ENCODE measurements at places on chromosomes 13 and 19.

DNA sequence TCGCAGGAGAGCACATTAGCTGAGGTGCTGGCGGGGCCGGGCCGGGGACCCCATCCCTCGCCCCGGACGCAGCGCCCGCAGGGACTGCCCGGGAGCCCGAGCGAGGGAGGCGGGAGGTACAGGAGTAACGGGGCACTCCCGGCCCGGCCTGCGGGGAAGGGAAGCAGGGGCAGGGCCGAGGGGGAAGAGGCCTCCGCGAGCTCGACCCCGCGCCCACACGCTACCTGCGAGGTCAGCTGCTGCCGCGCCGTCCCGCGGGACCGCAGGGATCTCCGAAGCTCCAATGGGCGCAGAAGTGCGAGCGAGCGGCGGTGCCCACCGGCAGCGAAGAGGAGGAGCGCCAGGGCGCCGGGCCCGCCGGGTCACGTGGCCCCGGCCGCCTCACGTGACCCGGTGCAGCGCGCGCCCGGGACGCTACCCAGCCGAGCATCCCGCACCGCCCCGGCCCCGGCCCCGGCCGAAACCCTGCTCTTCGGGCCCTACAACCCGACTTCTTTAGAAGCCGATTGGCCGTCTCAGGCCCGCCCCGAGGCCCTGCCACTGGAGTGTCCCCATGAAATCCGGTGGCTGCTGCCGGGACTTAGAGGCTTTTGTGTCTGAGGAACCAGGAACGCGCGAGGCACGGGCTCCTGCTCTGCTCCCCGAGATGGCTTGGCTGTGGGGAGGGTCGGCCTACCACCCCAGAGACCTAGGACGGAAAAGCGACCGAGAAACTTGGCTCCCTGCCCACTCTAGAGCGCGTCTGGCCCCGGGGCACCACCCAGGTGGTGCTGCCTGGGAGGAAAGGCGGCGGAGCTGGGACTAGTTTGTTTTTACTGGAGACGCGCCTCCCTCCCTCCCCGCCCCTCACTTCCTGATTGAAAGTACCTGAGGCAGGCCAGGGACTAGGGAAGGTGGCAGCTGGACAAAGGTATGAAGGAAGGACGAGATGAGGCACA lies at the start of gene RCBTB1:
TSS of gene RCBTB1 (minus strand) at position 339 of the 938 bp plus-strand sequence. CDS start 18,279 bp downstream, outside the sequence.
- peak; percentile 70 for DNase-seq

- DNase-seq: peak; percentile 84
Measured at GRCh38 chr19:19488875-19489690, 26.3 kb downstream of the TSSK6 start.

GRCh38 chr13:66972659-66973058 lies 257.5 kb downstream of the PCDH9 start:
- no peak for DNase-seq

DNA sequence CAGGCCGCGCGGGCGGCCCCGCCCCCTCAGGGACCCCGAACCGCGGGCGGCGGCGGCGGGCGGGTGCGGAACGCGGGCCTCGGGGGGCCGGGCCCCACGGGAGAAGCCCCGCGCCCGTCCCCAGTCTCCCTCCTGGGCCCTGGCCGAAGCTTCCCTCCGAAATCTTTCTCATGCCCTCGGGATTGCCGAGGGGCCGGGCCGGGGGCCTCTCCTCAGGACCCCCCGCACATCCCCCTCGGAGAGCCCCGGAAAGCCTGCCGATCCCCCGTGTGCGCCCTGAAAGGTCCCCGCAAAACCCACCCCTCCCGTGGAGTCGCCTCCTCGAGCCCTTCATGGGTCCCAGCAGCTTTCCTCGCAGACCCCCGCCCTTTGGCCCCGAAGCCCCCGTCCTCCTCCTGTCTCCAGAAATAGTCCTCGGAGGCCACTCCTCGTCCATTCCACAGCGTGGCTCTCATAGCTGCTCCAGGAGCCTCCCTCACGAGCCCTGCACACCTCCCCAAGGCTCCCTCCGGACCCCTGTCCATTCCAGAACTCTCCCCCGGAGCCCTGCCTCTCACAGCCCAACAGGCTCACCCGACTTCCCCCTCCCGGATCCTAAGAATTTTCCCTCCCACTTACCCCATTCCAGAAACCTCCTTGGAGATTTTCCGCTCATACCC lies 555 bp downstream of the SAMD4B start:
- DNase-seq: no peak

GRCh38 chr13:39039041-39039440 lies 785 bp downstream of the NHLRC3 start:
- DNase-seq: no peak

- no peak for DNase-seq
Measured at GRCh38 chr13:40922437-40923040, 96.6 kb downstream of the ELF1 start.

- no peak for DNase-seq
Measured at GRCh38 chr13:50441130-50441529, 402.4 kb downstream of the DLEU7 start.

DNA sequence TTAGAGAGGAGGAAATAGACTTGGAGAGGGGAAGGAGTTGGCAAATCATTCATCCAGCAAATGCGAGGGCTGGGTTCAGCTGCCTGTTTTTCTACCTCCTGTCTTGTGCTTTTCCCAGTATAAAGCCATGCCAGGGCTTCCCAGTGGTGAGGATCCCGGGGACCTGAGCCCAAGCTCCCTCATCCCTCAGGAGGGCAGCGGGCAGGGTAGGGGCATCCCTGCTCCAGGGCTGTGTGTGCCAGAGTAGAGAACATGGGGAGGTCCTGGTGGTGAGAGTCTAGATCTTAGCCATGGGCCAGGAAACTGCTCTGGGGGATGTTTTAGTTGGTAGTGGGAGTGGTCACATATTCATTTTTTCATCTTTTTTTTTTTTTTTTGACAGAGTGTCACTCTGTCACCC lies 43.6 kb downstream of the GPR12 start:
- DNase-seq: no peak

- no peak for DNase-seq
Measured at GRCh38 chr19:2121416-2122051, 24.8 kb downstream of the IZUMO4 start.

GRCh38 chr19:39054091-39054470 lies 21.7 kb upstream of the FBXO27 start:
- no peak for DNase-seq

DNA sequence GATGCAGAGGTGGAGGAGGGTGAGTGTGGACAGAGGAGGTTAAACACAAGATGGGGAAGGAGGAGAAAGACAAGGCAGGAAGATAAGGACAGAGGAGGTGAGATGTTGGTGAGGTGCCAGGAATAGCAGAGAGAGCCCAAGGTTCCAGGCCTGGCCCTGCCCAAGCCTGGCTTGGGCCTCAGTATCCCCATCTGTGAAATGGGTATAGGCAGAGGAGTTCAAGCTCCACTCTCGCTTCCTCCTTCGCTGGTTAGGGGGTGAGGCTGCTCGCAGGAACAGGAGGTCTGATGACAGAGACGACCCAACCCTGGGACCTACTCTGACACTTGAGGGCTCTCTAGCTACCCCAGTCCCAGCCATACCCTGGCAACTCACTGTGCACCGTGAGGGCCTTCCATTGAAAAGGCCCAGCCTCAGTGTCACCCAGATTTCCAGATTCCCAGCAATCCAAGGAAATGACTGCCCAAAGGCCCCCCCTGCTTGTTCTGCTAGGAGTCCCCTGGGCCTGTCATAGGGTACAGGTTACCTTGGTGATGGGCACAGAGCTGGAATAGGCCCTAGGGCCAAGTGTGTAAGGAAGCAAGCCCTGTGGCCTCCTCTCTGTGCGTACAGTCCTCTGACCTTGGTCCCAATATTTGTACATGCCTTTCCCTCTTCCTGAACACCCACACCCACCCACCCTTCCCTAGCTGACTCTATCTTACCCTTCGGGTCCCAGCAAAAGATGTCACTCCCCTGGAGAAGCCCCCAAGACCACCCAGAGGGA lies 8.6 kb upstream of the ANGPTL8 start:
- DNase-seq: no peak

- DNase-seq: no peak
Measured at GRCh38 chr19:31270897-31271296, 78.3 kb downstream of the TSHZ3 start.

- DNase-seq: no peak
Measured at GRCh38 chr13:78700121-78700910, 41.4 kb upstream of the OBI1 start.

DNA sequence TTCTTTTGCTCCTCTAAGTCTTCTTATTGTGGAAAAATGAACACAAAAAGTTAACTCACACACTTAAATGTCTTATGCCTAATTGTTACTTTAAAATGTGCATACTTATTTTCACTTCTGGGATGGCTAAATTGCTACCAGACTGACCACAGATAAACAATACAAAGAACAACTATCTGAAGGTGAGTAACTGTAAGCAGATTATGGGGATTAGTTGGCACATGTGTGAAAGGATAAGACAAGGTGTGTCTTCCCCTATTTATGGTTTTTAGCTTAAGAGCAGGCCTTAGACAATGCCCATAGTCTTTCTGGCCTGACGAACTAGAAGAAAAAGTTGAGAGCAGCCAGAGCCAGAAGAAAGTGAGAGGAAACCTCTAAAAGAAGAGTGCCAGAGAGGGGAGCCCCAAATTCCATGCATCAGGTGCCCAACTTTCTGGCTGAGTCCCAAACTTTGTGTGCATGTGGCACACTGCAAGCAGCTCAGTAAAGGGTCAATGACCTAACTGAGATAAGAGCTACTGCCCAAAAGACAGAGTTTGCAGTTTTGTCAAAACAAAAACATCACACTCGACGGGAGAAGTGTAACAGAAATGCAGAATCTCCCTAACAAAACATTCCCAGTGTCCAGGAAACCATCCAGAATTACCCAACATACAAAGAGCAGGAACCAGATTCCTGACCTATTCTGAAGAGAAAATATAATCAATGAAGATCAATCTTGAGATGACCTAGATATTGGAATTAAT lies 375.4 kb downstream of the KCNRG start:
- DNase-seq: no peak

DNA sequence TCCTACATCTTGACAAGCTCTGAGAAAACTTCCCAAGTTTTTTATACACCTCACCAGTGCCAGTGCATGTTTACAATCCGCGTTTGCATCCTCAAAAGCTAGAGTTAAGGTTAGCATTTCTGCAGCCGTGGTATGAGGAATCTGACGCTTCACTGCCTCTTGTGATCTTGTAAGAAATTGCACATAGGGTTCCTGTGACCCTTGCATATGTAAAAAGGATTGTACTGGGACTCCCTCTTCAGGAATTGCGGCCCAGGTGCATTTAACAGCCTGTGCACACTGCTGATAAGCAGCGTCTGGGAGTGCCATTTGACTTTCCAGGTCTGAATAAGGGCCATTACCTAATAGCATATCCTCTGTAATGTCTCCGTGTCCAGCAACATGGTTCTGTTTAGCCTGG lies 15.3 kb downstream of the FPR3 start:
- no peak for DNase-seq

- DNase-seq: no peak
Measured at GRCh38 chr19:35558400-35559280, 4.8 kb downstream of the ATP4A start.

- DNase-seq: no peak
Measured at GRCh38 chr13:40333226-40333625, 333.2 kb downstream of the FOXO1 start.

- DNase-seq: no peak
Measured at GRCh38 chr19:52646571-52647217, 8.5 kb upstream of the ZNF83 start.

DNA sequence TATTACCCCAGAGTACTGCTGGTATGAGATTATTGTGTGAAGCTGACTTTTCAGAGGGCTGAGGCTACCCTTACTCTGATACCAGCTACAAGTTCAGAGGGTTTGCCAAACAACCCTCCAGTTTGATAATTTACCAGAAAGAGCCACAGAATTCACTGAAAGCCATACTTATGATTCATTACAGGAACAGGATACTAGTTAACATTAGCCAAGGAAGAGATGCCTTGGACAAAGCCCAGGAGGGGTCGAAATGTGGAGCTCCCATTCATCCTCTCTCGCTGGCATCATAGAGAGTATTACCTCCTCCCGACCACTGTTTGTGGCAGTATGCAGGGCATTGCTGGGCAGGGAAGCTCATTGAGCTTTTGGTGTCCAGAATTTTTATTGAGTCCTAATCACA lies 364.3 kb downstream of the KCNRG start:
- DNase-seq: no peak

DNA sequence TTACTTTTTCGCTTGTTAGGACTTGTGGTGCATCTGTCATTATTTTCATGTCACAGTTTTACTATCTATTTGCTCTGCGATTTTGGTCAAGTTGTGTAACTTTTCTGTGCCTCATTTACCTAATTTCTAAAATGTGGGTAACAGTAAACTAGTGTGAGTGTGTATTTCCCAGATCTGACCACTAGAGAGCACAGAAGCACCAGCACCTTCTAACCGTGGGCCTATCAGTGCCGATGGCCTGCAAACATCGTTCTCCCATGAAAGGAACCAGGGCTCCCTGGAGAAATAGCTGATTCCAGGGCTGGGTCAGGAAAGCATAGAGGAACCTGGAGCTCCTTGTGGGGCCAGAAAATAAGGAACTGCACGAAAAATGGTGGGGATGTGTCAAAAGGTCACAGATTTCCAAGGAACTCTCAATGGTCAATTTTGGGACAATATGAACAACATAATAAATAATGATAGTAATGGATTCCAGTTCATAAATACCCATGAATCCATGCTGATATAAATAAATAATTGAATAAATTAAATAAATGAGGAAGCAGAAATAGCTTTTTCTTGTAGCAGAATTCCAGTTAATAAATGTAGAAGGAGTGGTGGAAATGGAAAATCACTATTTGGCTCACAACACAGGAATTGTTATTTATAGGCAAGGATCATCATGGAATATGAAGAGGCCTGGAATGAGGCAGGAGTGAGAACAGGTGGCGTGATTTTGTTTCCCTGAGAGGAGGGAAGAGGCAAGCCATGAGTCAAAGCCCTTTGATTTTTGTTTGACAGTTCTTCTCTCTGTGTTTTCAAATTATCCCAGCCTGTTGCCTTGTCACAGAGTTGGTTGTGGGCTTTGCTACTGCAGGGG lies 31.1 kb downstream of the CEACAM8 start:
- DNase-seq: peak; percentile 24

DNA sequence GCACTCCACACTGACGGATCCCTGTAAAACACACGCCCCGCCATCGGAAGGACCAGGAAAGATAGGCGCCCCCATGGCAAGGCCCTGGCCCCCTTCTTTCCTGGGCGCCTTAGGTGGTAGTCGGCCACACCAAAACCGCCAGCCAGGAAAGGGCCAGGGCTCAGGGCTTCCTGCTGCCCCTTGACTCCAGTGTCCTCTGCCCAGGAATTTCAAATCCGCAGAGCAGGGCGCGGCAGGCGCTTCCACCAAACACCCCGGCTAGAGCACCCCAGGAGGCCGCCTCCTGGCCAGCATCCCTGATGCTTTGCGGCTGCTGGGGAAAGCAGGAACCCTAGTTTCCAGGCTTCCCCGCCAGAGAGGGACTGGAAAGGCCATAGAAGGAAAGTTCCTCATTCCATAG lies 57.5 kb downstream of the ZNF726 start:
- no peak for DNase-seq

- no peak for DNase-seq
Measured at GRCh38 chr13:31522396-31522795, 216.9 kb upstream of the RXFP2 start.

GRCh38 chr13:112808377-112809140 lies 118.7 kb downstream of the ATP11A start:
- no peak for DNase-seq

DNA sequence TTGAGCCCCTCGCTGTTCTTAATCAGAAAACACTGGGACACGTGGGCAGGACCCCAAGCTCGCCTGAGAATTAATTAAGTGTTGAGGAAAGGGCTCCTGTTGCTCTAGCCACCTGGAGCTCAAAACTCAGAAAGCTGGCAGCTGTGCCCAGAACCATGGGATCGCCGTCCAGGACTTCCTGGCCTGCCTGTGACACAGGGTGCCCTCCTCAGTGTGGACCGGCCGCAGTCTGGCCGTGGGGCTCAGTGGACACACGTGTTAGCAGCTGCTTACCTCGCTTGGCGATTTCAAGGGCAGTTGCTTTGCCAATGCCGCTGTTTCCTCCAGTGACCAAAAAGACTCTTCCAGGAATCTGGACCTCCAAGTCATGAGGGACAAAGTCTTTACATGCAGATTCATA lies 4.7 kb downstream of the DHRS12 start:
- no peak for DNase-seq

Measured in activated CD4-positive, alpha-beta T cell treated with anti-CD3 and anti-CD28 coated beads, Interleukin-2, amount 50 U/mL, for 48 hours (primary cell).